CD4-positive, alpha-beta T cell treated with Interleukin-17A for 1 hour (primary cell): ENCODE measurements at places on chromosomes 2 and 18.

DNA sequence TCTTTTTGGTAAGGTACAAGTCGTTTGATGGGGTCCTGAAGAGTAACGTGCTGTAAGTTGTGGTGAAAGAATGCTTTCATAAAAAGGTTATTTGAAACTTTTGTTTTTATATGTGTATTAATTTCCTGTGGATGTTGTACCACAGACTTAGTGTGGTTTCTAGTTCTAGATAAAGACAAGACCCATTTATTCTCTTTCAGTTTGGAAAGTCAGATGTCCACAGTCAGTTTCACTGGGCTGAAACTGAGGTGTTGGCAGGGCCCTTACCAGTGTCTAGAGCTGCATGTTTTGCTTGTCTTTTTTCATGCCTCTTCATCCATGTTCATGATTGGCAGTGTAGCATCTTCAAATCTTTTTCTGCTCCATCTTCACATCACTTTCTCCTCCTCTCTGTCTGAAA is 22.1 kb upstream of the DOCK10 start:
- DNase-seq: peak; percentile 17

GRCh38 chr18:76307293-76307690 is 187.8 kb downstream of the ZNF516 start:
- no peak for DNase-seq

DNA sequence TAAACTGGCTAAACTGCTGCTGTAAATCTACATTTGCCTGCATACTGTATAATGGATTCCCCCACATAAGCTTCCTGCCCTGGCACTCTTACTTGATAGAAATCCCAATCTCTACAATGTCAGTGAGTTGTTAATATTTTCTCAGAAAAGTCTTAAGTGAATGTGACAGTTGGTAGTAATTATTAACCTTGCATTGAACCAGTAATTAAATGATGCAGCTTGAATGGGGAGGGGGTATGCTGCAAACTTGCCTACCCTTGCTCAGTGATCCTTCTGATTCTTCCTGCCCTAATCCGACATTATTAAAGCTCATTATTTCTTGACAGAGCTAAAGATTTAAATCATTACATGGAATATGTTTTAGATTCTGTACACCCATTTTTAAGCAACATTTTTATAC is 119.0 kb upstream of the CDH7 start:
- no peak for DNase-seq

DNA sequence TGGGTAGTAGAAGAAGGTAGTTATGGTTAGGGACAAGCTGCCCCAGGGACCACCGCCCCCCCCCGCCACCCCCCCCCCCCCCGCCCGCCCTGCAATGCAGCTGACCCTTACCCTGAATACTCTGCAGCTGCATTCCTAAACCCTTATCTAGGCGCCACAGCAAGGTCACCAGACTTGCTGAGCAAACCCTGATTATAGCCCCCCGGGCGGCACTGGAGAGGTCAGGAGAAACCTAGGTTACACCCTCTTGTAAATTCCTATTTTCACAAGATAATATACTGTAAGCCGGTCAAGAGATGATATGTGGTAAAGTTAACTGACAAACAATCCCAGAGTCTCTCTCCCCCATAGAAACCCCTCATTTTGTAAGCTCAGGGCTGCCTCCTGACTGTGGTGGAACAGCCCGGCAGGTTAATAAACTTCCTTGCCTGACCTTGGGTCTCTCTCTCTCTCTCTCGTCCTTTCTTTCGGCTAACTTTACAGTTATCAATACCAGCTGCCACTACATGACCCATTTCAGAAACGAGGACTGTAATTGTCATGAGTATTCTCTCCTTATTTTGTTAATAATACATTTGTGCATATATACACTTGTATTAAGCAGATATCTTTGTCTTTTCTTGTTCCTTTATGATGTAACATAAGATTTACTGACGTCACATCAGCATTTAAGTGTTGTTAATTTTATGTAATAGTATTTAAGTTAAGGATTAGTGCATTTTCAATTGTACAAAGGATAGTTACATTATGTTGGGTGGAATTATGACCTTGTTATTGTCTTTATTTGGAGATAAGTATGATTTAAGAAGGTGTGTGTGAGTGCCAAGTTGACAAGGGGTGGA is 22.8 kb upstream of the SMAD4 start:
- DNase-seq: no peak

DNA sequence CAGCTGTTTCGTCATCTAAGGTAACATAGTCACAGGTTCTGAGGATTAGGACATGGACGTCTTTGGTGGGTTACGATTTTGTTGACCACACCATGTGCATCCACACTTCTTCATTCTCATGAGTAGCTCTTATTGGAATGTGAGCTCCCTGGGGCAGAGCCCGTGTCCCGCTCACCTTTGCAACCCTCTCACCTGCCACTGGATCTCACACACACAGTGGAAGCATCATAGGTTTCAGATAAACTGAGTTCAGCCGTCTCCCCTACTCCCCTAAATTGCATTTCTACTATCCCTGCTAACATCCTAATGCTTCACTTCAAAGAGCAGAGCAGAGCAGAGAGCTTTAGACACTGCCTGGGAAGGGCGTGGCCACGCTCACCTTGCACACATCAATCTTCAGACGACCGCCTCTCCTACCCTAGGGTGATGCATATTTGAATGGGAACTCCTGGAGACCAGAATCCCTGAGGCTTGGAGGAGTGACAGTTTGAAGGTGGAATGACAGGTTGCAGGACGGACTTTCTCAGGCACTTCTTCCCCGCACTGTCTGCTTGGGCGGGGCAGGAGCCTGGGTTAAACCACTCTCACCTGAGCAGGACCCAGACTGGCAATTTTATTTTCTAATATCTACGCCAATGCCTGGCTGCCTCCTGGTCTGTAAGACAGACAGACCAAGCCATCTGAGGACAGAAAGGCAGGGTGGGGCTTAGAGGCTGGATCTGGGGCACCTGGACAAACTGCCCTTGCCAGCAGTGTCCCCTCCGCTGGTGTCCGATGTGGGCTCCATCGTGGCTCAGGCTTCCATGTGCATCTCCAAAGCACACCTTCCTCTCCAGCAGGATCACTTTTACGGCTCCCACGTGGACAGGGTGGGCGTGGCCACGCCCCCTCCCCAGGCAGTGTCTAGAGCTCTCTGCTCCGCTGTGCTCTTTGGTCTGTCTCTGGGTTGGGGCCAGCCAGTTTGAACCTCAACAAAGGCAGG is 229.5 kb upstream of the COPS8 start:
- no peak for DNase-seq

GRCh38 chr2:194323740-194324139 is 1333.3 kb upstream of the SLC39A10 start:
- no peak for DNase-seq

DNA sequence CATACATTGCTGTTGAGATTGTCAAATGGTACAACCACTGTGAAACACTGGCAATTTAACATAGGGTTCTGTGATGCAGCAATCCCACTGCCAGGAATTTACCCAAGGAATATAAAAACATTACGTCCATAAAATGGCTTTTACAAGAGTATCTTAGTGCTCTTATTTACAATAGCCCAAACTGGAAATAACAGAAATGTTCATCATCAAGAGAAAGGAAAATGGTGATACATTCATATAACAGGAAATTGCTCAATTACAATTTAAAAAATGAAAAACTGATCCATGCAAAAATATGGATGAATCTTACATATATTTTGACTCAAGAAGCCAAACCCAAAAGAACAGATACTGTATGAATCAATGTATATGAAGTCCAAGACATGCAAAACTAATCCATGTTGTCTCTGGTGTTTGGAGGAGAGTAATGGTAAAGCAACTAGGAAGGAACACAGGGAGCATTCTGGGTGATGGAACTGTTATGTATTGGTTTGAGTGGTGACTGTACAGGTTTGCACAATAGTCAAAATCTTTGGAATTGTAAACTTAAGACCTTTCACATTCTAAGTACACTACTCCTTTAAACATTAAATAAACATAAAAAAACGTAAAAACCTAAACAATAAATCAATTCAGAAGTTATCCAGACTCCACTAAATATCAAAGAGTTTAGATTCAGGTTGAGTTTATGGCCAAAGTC is 104.8 kb upstream of the WDR75 start:
- no peak for DNase-seq

DNA sequence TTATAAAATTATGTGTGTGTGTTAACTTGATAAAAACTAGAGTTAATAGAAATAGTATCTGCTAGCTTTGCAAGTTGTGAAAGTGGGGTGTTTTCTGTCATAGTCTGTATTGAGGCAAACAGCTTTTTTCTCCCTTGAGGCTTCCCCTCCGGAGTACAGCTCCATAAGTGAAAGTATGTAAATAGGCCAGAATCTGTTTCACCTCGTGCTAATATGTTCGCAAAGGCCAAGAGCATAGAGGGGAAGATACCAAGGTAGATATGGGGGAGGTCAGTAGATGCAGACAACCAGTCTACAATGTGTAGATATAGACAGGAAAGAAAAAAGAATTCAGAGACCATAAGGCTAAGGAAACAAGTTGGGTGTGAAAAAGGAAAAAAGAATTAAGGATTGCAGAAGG is 72.9 kb downstream of the PTRHD1 start:
- DNase-seq: no peak

GRCh38 chr2:70831861-70832260 is 3.8 kb downstream of the CD207 start:
- no peak for DNase-seq

DNA sequence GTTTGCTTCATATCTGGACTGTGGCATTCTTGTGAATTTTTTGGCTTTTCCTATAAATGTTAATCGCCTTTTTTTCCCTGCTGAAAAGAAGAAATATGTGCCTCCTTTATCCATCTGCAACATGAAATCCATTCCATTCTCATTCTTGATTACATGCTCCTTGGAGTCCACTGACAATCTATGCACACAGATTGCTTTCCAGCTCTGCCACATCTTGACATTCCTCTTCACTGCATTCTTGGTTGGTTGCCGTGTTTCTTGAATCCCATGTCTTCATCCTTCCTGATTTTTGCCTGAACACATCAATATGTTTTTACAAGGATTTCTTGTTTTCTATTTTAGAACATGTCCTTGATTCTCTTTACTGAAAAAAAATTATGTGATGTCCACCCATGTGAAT is 26.7 kb upstream of the BIRC6 start:
- no peak for DNase-seq

DNA sequence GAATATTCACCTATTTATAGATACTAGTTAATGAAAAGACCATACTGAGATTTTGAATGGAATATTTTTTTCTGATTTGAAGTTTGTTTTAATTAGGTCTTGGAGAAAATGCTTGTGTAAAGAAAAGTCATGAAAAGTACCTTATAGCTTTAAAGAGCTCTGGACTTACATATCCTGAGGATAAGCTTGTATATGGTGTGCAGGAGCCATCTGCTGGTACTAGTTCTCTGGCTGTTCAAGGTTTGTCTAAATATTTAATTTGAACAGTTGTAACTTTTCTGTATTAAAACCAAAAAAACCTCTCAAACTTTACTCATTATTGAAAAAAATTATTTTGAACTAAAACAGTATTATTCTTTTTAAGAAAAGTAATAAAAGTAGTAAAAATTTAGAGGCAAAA is 50.1 kb downstream of the UBR3 start:
- DNase-seq: peak; percentile 18

DNA sequence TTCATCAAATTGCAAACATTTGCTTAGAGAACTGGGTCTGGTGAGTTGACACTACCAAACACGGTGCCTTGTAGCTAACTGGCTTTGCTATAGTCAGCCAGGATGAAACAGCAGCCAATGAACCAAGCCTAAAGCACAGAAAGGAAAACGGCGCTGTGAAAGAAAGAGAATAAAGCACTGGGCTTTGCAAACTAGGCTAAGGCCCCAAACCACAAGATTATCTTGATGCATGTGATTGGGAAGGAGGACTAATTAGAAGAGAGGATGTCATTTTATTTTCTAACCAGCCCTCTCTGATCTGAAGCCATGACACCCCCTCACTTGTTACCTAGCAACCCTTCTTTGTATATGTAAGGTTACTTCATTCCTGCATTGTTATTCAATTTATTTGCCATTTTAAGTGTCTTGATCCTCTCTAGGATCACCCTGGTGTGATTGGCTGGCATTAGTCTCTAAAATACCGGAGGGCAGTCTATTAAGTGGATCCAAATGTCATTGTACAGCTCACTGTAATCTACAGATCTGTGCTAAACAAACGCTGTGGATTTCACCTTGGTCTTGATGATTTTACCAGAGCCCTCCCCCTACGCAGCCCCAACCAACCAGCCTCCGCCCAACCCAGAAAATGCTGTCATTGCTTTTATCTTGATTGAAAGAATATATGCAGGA is 395.4 kb upstream of the ACVR2A start:
- DNase-seq: peak; percentile 72
